Common myeloid progenitor, CD34-positive (primary cell): ENCODE measurements at places on chromosomes 7 and 10.

DNA sequence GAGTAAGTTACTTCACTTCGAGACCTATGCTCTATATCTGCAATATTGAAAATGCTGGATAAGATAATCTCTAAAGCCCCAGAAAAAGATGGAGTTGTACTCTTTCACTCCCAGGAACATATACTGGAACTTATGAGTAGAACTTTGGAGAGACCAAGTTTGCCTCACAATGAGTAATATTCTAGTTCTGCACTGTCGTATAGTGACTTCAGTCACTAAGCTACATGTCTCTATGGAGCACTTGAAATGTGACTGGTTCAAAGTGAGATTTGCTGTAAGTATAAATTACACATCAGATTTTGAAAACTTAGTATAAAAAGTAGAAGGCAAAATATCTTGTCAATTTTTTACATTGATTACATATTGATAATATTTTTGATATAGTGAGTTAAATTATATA lies 116.4 kb downstream of the PTEN start:
- DNase-seq: no peak

GRCh38 chr7:43869867-43870240 lies 537 bp upstream of the MRPS24 start:
- peak; percentile 49 for DNase-seq

GRCh38 chr10:7409732-7410168 lies 1.1 kb downstream of the SFMBT2 start:
- DNase-seq: peak; percentile 41

DNA sequence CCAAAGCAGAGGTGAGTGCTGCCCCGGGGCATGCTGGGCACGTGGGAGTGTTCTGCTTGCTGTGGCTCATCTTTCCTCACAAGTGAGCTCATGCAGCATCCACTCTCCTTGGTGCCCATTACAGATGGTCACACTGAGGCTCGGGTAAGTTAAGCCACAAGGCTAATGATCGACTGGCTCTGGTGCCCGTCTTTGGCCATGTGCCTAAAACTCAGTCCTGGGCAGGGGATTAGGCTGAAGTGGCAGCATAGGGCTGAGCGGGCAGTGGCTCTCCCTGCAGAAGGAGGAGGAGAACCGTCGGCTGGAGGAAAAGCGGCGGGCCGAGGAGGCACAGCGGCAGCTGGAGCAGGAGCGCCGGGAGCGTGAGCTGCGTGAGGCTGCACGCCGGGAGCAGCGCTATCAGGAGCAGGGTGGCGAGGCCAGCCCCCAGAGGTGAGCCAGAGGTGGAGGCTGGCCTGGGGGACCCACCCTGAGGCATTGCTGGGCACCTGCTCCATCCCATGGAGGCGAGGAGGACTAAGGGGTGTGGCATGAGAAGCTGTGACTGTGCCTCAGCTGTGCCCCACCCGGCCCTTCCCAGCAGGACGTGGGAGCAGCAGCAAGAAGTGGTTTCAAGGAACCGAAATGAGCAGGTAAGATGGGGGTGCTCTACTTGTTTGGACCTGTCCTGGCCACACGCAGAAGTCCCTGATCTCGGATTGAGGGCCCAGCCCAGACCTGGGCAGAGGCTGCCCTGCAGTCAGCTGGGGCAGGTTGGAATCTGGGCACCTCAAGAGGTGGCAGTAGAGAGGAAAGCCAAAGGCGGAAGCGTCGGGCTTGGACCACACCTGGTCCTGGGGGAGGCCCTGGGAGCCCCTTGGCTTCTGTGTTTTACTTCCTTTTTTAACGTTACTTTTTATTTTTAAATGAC lies 7.3 kb downstream of the PGAM2 start:
- no peak for DNase-seq
